ENCODE measurements at places on chromosomes 1 and 21.

DNA sequence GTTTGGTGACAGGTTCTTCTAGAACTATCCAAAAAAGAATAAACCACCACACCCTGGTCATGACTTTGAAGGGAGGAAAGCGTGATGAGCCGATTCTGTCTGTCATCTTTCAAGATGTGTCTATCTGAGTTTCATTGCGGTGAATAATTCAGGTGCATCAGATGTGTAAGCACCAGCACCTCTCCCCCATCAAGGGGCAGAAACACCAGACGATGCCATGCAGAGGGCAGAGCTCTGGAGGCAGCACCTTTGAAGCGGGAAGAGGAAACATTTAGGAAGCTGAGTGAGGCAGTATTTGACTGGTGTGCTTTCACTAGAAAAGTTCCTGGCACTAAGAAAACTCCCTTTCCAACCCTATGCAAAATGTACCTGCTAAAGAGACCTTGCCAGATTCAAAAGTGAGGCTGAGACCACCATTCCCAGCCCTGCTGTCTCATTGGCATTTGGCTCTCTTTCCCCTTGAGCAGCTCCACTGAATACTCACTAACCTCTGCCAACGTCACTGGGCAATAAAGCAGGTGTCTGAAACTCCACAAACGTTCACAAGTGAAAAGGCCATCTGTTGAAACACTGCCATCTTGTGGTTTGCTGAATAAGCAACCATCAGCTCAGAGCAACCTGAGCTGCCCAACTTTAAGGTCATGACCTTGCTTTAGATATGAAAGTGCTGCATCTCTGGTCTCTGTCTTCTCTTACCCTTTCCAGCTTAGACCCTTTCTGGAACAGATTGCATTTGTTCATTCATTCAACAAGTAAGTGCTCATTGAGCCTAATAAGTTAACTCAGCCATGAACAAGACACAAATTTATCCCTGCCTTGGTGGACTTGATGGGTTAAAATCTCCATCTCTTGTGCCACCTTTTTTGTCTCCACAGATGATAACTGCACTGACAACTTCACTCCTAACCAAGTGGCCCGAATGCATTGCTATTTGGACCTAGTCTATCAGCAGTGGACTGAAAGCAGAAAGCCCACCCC lies 228.6 kb downstream of the PAPPA2 start:
- peak; percentile 9 for DNase-seq

DNA sequence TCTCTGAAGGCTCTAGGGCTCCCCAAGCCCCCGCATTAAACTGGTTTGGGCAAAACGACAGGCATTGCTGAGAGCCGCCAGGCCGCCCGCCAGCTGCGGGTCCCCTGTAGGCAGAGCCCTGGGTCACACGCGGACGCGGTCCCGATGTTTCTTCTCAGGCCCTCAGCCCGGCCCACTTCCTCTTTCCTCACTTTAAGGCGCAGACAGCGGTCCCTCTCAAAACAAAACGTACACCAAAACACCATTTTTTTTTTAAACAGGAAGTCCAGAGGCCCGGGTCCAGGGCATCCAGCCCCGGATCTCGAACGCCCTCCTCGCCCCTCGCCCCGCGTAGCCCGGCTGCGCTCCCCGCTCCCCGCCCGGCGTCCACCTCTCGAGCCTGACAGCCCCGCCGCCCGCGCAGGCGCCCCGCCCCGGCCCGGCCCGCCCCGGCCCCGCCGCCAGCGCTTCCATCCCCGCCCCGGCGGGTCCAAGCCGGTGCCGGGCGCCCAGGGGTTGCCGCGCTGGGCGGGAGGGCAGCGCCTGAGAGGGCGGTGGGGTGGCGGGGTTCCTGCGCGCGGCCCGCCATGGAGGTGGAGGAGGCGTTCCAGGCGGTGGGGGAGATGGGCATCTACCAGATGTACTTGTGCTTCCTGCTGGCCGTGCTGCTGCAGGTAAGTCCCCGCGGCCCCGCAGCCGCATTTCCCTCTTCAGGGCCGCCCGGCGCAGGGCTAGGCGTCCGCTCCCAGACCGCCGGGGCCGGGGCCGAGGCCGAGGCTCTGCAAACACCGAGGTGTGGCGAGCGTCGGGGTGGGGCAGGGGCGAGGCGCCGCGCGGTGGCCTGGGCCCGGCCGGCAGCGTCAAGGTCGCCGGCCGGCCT lies at the start of gene SLC22A15:
Gene SLC22A15 (plus strand): TSS at position 452 of the 859 bp plus-strand sequence. CDS start 115 bp downstream, at position 567.
- DNase-seq, result peak; percentile 83

DNA sequence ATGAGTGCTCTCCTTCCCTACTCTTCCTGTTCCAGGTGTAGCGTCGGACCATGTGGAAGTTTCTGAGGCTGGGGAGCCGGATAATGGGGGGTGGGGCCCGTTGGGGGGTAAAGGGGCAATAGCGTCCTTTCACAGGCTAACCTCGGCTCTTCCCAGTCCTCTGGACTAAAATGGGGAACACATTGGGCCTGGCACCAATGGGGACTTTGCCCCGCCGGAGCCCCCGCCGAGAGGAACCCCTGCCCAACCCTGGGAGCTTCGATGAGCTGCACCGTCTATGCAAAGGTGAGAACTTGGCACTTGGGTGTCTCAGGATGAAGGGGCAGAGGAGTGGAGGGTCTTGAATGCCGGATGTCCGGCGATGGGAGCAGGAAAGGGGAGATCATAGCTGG lies 456 bp downstream of the TOMM40L start:
- DNase-seq, result no peak

DNA sequence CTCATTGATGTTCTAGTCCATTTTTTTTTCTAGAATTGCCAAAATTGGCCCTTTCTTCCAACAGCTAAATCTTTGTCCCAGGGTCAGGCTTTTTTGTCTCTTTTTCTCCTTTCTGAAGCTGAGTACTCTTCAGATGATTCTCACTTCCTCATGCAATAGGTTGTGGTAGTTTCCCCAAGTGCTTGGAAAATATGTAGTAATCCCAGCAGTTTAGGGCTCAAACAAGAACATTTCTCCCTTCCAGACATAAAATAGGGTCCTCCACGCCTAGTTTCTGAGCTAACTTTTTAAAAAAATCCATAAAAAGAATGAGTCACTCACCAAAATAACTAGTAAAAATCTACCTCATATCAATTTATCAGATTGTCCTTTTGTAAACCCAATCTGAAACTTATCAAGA lies 10.0 kb upstream of the MCOLN3 start:
- DNase-seq, result peak; percentile 82

GRCh38 chr1:173137107-173137706 lies 69.9 kb downstream of the TNFSF4 start:
- peak; percentile 60 for DNase-seq

GRCh38 chr1:239899747-239900146 lies 191.9 kb upstream of the FMN2 start:
- DNase-seq, result no peak

GRCh38 chr1:200400556-200400955 lies 9.3 kb downstream of the ZNF281 start:
- DNase-seq, result no peak

DNA sequence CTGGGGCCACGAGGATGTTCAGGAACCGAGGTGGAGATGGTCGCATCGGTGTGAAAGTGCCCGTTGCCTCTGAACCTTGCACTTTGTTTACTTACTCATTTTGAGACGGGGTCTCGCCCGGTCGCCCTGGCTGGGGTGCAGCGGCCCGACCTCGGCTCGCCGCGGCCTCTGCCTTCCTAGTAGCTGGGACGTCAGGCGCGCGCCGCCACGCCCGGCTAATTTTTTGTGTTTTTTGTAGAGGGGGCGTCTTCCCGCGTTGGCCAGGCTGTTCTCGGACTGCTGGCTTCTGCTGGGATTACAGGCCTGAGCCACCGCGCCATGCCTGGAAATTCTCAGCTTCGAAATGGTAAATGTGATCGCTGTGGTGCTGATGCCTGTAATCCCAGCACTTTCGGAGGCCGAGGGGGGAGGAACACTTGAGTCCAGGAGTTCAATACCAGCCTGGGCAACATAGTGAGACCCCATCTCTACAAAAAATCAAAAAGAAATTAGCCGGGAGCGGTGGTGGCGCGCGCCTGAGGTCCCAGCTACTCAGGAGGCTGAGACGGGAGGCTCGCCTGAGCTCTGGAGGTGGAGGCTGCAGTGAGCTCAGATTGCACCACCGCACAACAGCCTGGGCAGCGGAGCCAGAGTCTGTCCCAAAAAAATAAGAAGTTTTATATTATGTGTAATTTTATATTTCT lies 684 bp upstream of the MRPL20 start:
- DNase-seq, result peak; percentile 33

GRCh38 chr1:35173909-35174540 lies 18.9 kb downstream of the SFPQ start:
- DNase-seq, result no peak

- no peak for DNase-seq
Measured at GRCh38 chr1:53634571-53634979, 104.4 kb downstream of the GLIS1 start.

GRCh38 chr1:58976294-58976693 lies 192.4 kb upstream of the JUN start:
- no peak for DNase-seq

GRCh38 chr21:27365394-27365793 lies 398.5 kb upstream of the ADAMTS5 start:
- DNase-seq, result no peak

- DNase-seq, result no peak
Measured at GRCh38 chr1:7264101-7264500, 478.8 kb downstream of the CAMTA1 start.

GRCh38 chr1:157004327-157004726 lies 41.2 kb downstream of the ARHGEF11 start:
- DNase-seq, result no peak

DNA sequence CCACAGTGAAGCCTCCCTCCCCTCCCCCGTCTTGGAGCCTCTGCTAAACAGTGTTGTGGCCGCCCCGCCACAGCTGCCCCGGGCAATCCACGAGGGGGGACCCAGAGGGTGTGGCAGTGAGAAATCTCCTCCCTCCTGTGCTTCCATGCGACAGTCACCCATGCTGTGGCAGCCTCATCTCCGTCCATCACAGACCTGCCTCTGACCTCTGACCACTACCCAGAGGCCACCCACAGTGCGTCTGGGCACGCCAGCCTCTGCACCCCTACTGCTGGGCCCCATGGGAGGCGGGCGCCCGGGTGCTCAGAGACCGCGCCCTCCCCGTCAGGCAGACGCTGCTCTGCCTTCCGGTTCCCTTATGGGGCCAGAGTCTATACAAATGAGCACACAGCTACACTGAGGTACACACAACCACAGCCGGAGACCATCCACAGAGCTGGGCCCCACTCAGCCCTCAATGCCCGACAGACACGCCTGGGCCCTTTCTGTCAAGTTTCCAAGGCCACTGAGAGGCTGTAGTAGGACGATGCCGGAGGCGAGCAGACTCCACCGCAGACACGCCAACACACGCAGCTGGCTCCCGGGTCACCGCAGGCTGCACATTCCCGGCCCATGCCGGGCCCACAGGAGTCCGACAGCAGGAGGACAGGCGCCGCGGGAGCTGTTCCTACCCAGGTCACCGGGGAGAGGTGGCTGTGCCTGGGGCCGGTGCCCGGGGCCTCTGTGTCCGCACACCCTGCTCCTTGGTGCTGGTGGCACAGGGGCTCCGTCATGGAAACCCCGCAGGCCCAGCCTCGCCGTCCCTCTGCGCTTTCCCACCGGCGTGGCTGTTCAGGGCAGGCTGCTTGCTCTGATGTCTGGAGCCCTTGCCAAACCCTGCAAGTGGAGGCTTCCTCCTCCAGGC lies 23.9 kb upstream of the TMEM52 start:
- DNase-seq, result no peak

- no peak for DNase-seq
Measured at GRCh38 chr1:161970633-161971032, 53.0 kb downstream of the OLFML2B start.

- peak; percentile 42 for DNase-seq
Measured at GRCh38 chr1:151237678-151238466, 16.7 kb upstream of the PSMD4 start.

DNA sequence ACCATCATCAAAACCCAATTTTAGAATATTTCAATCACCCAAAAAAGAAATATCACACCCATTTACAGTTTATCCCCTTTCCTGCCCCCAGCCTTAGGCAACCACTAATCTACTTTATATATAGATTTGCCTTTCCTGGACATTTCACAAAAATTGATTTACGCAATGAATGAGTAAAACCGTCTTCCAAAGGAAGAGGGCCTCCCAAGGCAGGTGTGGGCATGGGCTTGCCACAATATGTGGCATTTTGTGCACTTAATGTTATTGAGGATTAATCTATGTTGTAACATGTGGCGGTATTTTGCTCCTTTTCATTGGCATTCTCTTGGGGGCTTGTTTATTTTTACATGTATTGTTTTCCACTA lies 11.8 kb upstream of the BMP8B start:
- DNase-seq, result no peak

DNA sequence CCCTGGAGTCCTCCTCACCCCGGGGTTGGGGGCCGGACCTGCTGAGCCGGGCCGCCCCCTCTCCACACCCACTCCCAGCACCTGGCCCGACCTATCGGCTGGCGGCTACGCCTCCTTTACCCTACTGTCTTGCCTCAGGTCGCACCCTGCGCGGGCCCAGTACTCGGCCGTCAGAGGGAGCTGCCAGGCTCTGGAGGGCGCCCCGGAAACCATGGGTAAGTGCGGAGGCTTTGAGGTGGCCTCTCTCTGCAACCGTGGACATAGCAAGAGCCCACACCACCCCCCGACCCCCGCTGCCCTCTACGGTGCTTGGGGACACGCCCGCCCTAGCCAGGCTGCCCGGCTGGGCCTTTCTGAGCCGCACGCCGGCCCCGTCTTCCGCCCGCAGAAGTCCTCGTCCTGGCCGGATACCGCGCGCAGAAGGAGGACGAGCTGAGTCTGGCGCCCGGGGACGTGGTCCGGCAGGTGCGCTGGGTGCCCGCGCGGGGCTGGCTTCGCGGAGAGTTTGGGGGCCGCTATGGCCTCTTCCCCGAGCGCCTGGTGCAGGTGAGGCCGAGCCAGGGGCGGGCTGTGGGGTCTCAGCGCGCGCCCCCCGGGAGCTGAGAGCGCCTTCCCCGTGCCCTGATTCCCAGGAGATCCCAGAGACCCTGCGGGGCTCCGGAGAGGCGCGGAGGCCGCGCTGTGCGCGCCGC lies at the start of gene SH3D21:
Gene SH3D21 (plus strand): TSS at position 159 of the 692 bp plus-strand sequence. CDS start 53 bp downstream, at position 212.
- peak; percentile 21 for DNase-seq

DNA sequence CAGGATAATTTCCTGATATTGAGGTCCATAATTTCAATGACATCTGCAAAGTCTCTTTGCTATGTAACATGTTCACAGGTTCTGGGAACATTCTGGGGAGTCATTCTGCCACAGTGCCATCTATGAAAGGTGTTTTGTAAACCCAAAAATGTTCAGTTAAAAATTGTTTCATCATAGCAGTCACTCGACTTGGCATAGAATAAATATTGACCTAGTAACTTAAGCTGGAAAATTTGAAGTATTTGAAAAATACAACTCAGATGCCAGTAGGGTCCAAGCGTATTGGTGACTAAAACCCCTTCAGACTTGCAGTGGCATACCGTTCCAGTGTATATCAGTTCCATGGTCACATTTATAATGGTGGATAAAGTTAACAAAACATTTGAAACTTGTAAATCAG lies 6.8 kb downstream of the DESI2 start:
- no peak for DNase-seq

DNA sequence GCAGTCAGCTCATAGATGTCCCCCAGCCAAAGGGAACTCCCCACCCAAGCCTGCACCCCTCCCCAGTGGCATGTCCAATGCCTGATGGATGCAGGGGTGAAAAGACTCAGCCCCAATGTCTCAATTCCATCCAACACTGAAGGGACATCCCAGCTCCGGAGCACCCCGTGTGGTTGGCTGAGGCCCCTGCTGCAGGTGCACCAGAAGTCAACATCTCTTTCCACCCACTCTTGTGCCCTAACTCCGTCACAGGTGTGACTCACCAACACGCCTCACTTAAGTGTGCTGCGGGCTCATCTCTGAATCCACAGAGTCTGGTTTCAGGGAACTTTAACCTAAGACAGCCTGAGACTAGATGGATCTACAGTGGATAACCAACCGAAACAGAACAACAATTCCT lies 40.9 kb upstream of the ZBTB18 start:
- DNase-seq, result no peak

- DNase-seq, result no peak
Measured at GRCh38 chr1:77831976-77832711, 52.7 kb downstream of the MIGA1 start.

GRCh38 chr1:22818061-22818770 lies 107.6 kb downstream of the EPHB2 start:
- DNase-seq, result no peak
